ENCODE measurements at places on chromosomes 6 and 20.

GRCh38 chr6:7247179-7247456 is 65.9 kb downstream of the SSR1 start:
- no peak for DNase-seq

DNA sequence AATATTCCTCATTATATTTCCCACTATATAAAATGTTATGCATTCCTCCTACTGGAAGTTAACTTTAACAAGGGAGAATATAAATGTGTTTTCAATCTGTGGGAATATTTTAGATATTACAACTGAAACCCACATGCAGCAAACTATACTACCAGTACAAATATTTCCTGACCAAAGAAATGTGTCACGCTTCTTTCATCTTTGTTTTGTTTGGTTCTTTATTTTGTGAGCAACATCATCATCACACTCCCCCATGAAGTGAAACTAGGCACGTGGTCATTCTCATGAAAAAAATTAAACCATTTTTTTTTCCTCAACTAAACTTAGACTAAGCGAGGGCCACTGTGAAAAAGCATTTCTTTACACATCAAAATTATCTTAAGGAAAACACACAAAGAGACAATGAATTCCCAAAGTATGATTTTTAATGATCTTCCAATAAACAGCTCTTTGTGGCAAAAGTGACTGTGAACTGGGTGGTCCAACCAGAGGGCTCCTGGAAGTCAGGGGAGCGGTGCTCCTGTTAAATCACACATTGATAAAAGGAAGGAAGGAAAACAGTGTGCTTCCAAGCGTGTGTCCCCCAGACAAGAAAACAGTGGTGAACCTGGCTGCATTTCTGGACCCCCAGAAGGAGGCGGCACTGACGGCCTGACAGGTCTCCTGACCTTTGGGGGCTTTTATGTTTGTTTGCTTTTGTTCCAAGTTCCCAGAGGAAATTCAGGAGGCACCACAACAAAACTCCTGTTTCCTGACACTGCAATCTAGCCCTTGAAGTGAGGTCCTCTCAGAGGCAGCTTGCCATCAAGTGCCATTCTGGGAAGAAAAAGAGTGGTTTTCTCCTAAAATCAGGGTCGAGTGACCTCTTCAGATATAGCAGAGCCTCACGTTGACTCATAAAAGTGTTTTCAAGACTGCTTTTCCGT is 166.8 kb upstream of the FOXQ1 start:
- no peak for DNase-seq

DNA sequence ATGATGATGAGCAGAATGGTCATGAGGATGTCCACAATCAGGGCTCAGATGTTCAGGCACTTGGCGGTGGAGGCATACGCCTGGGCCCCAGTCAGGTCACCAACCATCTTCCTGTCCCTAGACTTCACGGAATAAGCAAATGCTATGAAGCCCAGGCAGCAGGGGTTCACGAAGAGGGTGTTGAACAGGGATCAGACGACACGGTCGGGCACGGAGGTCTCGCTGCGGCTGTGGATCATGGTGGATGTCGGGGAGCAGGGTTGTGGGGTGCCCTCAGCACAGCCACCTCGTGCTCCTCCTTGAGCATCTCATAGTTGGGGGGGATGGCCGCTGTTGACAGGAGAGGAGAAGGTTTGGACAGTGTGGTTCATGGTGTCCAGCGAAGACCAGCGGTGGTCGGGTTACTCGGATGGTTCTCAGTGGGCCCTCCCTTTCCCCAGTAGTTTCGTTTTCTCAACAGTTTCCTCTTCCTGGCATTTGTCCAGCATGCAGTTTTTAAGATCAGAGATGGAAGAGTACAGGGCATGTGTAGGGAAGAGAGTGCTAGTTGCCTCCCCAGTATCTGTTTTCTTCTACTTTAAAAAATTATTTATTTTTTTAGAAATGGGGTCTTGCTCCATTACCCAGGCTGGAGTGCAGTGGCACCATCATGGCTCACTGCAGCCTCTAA is 20.3 kb upstream of the SPDEF start:
- DNase-seq: no peak

- DNase-seq: no peak
These were observed 556 bp upstream of the SCAF8 start for GRCh38 chr6:154732538-154733182.

GRCh38 chr20:56503916-56504315 is 20.6 kb upstream of the FAM209A start:
- DNase-seq: no peak

GRCh38 chr6:133085471-133085870 is 155.7 kb upstream of the EYA4 start:
- DNase-seq: no peak

DNA sequence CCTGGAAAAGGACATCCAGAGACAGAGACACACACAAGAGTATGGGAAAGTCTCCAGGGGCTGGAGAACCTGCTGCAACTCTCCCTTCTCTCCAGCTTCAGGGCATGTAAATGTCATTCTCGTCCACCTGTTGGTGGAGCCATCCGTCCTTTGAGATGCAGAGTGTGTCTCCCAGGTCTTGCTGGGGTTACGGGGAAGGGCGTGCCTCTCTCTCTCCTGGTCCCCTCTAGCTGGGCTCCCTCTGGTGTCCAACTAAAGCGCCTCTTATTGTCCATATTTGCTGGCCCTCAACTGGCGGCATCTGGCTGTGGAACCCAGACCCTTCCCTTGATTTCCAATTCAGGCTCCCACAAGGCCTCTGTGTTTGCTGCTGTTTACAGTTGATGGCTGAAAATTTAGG is 244.1 kb downstream of the BMP7 start:
- DNase-seq: no peak

GRCh38 chr6:98946879-98947410 is 801 bp downstream of the FBXL4 start:
- DNase-seq: peak; percentile 15

DNA sequence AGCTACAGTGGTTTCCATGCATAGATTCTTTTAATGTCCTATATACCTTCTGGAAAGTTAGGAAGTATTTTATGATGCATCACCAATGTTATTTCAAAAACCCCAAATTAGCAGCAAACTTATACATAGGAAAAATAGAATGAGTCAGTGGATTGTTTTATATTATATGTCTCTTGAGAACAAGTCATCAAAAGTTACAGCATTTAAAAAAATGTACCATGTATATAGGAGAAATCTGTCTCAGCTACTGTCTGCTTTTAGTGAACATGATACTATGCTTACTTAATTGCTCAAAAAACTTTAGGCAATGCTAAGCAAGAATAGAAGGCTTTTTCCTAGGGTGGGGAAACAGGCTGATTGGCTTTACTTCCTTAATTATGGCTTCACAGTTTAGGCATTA is 365.3 kb downstream of the SAMD5 start:
- no peak for DNase-seq

DNA sequence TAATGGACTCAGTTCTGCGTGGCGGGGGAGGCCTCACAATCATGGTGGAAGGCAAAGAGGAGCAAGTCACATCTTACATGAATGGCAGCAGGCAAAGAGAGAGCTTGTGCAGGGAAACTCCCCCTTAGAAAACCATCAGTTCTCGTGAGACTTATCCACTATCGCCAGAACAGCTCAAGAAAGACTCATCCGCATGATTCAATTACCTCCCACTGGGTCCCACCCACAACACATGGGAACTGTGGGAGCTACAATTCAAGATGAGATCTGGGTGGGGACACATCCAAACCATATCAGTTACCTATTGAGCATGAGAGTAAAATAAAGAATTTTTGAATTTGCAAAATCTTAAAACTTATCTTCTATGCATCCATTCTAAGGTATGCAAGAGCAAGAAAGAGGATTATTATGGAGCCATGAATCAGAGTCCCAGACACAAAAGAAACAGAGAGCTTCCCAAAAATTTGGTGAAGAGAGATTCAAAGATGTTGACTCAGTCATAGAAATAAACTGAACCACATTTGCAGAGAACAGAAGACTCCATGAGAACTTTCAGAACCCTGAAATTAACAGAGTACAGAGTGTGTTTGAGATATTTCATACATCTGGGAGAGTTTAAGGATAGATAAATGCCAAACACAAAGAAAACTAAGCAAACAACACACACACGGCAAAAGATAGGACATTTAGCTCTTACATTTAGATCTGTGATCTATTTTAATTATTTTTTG is 17.1 kb upstream of the MOXD1 start:
- DNase-seq: no peak

DNA sequence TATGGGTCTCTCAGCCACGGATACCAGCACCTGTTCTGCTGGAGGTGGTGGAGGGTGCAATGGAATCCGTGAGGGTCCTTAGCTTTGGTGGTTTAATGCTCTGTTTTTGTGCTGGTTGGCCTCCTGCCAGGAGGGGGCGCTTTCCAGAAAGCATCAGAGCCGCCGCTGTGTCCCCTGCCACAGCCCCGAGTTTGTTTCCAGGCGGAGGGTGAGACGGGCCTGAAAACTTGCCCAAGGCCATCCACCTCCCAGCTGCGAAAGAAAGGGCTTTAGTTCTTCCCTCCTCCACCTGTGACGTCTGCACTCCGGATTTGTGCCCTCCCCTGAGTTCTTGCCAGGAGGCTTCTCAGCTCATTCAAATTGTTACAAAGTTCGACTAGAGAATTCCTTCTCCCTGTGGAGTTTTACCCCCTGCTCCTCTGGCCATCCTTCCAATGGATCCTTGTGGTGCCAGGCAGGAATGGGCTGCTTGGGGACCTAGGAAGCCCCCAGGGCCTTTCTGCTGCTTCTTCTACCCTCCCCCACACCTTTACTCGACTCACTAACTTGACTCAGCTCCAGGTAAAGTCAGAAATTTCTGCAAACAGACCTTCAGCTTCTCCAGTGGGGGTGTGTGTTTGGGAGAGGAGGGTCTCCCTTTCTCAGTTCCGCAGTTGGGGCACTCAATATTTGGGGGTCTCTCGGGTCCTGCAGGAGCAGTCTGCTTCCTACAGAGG is 873.7 kb downstream of the KIF16B start:
- DNase-seq: no peak

- no peak for DNase-seq
These were observed 41.2 kb downstream of the TBC1D7 start for GRCh38 chr6:13287104-13287503.

GRCh38 chr20:17898548-17898994 is 70.0 kb downstream of the SNX5 start:
- DNase-seq: peak; percentile 61

DNA sequence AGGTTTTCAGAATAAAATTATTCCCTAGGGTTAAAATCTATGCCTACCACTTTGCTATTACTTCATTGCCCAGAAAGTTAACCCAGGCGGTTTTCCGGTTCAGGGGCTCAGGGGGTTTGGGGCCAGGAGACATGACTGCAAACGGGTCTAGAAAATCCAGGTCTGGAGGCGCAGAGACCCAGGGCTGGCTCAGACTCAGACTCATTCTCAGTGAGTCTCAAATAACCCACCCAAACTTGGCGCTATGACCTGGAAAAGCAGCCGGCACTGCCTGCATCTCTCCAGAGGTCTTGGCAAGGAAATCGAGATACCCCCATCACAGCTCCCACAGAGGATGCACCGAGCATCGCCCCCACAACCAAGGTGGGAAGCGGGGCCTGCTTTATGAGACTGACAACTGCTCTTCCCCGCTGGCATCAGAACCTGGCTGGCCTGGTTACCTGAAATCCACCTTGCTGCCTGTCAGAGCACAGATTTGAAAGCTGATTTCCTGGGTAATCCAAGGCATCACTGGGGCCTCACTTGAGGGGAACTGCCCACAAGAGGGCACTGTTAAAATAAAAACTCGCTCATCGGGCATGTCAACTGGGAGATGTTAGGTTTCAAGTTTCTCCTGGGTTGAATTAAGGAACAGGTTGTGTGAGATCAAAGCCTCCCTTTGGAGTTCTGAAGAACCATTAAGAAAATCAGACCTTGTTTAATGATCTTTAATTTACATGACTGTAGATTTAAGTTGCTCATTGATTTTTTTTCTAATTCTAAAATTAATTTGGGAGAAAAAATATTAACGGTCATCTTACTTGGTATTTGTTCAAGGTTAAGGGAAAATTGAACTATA is 55.1 kb downstream of the KIF16B start:
- peak; percentile 14 for DNase-seq

DNA sequence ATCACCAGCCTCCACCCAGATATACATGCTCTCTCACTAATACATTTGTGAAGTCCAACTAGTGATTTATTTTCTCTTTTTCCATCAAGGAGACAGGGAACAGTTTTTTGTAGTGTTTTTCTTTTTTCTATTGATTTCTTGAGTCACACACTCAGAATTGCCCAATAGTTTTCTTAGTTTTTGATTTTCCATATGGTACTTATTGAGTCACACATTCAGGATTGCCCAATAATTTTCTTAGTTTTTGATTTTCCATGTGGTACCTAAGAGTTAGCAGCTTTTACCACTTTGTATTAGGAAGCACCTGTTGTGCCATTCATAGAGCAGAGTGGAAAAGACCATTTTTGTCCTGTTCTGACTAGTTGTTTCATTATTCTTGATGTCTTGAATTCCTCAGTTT is 1268.8 kb downstream of the EPHA7 start:
- DNase-seq: no peak

DNA sequence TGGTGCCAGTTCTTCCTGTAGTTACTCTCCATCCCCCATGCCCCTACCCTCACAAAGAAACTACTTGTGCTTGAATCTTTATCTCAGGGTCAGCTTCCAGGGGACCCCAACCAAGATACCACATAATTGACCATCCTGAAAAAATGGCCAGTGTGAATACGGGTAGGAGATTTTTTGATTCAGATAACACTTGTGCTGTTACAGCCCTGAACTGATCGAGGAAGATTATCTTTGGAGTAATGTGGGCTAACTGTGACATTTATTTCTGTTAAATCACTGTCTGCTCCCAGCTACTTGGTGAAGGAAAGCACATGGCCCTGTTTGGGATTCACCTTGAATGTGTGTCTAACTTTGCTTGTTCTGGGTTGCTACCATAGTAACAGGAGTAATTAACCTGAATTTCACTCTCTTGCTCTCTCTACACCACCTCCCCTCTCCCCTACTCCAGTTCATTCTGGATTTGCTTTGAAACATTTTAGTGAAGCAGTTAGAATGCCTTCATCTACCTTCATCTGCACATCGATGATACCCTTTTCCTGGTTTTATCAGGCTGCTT is 219.6 kb upstream of the CHD6 start:
- no peak for DNase-seq

- DNase-seq: no peak
These were observed 975.8 kb upstream of the DEFB115 start for GRCh38 chr20:30281584-30282197.
